ENCODE measurements at places on chromosomes 4 and X.

DNA sequence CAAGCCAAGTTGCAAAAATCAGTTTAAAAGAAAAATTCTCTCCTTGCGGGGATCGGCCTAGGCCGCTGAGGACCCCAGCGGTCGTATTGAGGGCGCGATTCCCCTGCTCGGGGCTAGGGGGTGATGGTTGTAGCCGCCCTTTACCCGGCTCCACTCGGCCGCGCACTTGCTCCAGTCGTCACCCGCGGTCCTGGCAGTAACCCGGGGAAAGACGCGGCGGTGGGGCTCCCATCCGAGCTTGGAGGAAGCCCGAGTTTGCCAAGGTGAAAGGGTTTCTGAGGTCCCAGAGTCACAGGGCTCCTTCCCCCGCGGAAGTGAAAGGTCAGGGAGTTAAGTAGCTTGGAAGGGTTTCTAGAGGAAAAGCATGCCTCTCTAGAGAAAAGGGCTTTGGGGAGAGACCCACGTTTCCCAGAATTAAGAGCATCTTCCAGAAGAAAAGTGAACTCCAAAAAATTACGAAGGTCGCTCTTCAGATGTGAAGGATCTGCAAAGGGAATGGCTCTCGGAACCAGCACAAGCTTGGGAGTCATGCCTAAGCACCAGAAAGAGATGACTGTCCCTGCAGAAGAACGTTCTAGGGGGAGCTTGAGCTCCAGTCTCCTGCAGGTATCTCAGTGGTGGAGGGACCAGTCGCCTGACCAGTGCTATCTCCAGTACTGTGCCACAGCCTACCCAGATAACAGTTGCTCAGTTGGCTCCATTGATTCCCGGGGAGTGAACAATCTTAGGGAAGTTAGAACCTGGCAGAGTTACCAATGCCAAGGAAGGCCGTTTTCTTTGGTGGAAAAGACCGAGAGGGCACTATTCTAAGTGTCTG lies 875 bp downstream of the LAP3 start:
- no peak for DNase-seq

- DNase-seq, result no peak
Observed at GRCh38 chrX:103513476-103514108, 5.7 kb downstream of the RAB40A start.

- DNase-seq, result no peak
Observed at GRCh38 chr4:15855804-15856475, 77.8 kb downstream of the CD38 start.

DNA sequence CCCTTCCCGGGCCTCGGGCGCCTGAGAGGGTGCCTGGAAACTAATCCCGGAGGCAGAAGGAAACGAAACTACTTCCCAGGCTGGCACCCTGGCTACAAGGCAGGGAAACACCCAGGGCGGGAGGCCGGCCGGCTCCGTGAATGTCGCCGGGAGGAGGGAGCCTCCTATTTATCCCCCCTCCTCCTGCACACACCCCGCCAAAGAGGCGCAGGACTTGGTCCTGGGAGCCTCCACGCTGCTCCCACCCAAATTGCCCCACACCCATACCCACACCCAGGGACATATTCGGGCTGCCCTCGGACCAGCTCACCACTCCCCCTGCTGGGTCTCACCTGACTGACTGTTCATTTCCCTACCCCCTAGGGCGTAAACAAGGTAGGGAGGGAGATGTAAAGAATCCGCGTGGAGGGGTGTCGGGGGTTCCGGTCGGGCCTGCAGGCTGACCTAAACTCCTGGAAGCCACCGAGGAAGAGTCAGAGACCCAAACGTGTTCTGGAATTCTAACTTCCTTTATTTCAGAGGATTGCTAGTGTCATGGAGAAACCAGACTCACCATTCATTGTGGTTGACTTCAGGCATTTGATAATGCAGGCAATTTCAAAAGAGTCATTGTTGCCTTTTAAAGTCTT lies at the start of gene BTC:
BTC (minus strand) TSS at position 142 of the 629 bp plus-strand sequence. CDS start 198 bp downstream, outside the sequence.
- no peak for DNase-seq

DNA sequence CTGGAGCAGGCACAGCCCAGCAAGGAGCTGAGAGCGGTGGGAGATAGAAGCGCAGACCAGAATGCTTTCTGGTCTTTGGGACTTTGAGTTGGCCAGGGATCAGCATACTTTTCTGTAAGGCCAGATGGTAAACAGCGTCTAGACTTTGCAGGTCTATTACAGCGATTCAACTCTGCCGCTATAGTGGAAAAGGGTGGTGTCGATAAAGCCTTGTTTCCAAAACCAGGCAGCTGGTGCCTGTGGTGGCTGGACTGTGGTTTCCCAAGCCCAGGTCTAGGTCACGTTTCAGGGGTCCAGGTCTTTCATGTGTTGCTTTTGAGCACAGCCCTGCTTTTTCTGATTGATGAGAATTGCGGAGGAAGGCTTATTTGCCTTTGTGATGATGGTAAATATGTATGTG lies 40.1 kb downstream of the HTT-AS start:
- DNase-seq, result no peak

- DNase-seq, result peak; percentile 51
Observed at GRCh38 chrX:154136627-154137161, 7.3 kb upstream of the OPN1LW start.

GRCh38 chrX:71095981-71096759 lies 519 bp downstream of the FOXO4 start:
- no peak for DNase-seq

GRCh38 chrX:19563327-19563726 lies 48.0 kb upstream of the MAP3K15 start:
- DNase-seq, result no peak

DNA sequence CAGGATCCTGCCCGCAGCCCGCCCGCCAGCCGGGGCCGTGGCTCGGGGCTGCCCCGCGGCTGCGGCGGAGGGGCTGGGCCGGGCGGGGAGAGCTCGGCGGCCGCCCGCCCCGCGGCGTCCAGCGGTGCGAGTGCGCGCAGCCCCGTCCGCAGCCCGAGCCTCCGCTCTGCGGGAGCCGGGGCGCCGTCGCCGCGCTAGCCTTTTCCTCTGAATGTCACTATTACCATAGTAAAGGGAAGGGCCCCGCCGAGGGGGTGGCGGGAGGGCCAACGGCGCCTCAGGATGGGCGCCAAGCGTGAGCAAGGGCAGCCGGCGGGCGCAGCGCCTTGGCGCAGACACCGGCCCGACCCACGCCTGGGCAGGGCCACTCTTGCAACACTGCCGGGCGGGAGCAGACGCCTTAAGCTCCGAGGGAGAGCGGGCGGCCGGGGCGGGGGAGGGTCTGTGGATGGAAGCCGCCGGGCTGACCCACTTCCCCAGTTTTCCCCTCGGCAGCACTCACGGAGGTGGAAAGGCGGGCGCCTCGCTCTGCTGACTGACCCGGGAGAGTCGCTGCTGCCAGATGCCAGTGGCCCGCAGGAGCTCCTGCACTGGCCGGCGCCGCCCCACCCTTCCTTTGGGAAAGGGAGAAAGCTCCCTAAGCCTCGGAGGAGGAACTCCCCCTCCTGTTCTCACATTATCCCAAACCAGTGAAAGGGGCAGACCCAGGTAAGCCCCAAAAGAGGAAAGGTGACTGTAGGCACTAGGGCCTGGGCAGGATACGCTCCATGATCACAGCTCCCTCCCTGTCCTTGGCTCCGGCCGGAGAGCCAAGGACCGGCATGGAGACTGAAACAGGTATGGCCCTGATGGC lies 329.4 kb downstream of the HNRNPD start:
- no peak for DNase-seq

DNA sequence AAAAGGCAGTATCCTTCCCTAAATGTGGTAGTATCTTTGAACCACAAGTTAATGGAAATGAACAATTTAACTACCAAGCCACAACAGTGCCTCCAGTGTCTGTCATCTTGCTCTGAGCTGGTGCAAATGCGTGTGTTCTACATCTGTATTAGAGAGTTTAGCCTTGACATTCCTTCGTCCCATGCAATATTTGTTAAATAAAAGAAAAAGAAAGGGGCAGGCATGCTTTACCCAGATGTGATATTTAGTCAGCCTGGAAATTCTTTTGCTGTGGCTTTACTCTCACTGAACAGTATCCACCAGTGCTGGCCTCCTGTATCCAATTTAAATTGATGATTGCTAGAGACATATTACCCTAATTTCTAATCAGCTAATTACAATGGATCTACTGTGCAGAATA lies 310.5 kb downstream of the CFAP299 start:
- no peak for DNase-seq

DNA sequence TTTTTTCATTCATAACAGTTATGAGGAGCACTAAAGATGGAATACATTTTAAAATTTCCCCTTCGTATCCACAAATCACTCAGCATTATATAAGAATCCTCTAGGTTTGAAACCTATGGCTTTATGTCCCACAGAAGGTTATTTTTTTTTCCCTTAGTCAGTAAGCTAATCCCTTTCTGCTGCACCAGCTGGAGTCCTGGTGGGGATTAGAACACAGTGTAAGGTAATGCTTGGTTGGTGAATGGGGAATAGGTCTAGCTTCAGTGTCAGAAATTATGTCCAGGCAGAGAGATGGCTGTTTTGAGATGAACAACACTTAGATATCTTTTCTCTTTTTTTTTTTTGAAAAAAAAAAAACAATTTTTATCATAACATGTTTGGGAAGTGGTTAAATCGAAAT lies 116.6 kb downstream of the RASGEF1B start:
- DNase-seq, result no peak

GRCh38 chr4:65190780-65191179 lies 479.5 kb downstream of the EPHA5 start:
- no peak for DNase-seq

GRCh38 chrX:130999360-130999759 lies 58.8 kb upstream of the ARHGAP36 start:
- no peak for DNase-seq

DNA sequence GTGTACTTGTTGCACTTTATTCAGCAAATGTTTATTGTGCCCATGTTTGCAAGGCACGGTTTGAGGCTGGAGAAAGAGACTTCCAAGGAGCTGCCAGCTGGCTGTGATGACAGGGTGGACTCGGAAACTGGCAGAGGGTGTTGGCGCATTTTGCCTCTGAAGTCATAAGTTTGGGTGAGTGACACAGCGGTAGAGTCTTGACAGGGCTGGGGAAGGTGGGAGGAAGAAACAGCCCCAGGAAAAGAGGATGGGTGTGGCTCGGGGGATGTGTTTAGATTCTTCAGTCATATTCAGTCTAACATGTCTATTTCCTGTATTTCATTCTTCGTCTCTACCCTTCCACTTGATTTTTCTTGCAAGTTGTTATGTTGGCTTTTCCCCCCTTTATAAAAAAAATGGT lies 77.0 kb upstream of the STOX2 start:
- DNase-seq, result no peak

GRCh38 chr4:163955288-163955687 lies 460.8 kb downstream of the TMA16 start:
- no peak for DNase-seq

- no peak for DNase-seq
Observed at GRCh38 chrX:1205681-1206611, 6.5 kb downstream of the CRLF2 start.

DNA sequence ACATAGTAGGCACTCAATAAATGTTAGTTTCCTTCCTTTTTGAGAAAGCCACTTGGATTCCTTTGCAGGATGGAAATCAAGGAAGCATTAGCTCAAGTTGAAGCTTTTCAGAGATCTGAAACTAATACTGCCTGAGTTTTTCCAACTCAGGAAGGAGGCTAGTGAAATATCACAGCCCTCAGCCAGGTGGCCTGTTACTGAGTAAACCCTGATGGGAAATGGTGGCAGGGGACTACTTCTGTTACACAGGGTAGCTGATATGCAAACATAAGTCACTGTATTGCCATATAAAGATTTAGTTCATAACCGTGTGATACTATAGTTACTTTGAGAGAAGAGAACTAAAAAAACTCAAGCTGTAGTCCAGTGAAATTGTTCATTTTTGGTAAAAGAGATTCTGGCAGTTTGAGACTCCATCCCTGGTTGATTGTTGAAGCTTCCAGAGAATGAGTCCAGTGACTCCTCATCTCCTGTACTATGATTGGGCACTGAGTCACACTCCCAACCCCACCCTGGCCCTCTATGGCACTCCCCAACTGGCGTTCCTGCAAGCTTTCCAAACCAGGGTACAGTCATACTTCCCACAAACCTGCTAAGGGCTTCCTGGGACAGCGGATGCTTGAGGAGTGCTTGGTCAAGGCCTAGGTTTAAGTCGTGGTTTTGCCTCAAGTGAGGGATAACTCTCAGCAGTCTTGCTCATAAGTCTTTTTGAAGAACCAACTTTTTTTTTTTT lies 81.8 kb downstream of the MID1IP1 start:
- no peak for DNase-seq

DNA sequence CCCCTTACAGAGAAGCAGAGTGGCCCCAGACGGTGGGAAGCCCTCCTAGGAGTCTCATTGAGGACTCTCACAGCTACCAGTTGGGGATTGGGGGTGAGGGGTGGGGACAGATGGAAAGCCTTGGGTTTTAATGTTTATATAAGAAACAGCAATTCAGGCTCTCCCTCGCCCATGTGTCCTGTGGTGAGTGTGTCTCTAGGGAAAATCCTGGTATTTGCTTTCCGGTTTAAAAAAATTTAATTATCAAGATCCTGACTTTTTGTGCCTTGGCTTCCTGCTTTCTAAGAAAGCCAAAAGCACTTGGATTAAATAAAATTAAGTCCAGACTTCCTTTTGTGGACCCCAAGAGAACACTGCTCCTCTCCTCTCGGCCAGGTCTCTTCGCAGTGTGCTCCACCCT lies 93.8 kb downstream of the SOWAHB start:
- DNase-seq, result no peak

DNA sequence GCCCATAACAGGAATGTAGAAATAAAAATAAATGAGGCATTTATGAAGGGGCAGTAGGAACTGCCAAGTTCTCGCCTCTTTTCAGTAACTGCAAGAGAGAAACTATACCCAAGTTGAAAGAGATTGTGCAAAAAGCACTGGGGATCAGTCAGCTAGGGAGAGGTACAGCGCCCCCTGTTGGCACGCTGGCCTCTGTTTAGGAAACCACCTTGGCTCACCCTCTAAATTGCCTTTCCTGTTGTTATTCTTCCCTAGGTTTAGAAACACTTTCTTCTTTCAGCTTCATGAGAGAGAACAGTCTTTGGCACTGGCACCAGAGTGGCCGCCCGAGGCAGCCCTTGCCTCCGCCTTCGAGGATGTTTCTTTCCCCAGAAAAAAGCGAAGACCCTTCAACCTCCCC lies 348.5 kb downstream of the MID1IP1 start:
- no peak for DNase-seq

DNA sequence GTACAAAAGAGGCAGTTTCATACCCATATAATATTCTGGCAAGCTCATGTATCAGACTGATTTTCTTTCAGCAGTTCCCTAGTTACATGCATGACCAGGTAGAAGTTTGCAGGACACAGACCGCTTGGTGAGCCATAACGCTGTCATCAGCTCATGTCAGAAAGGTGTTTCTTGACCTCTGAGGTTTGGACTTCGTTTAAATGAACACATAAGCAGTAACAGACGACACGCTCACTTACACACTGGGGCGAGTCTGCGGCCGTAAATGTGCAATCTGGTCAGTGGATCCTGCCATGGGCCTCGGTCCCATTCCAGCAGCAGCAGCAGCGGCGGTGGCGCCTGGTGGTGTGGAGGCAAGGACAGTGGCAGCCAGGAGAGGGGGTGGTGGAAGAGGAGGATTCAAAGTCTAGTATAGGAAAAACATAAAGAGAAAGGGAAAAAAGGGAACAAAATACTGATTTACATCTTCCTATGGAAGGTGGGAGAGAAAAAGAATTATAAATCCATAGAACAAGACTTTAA lies 111.9 kb upstream of the CBR4 start:
- DNase-seq, result no peak

- no peak for DNase-seq
Observed at GRCh38 chr4:81136161-81136905, 78.7 kb downstream of the PRKG2 start.

All from stimulated activated CD8-positive, alpha-beta memory T cell treated with anti-CD3 and anti-CD28 coated beads, Interleukin-12 subunit alpha, Interleukin-12 subunit beta, amount 100 ng/mL, for 4 hours (primary cell).